ENCODE measurements at places on chromosomes 6 and 20. TPM values are rescaled to one million over a fixed set of nuclear protein-coding genes. Genes with fewer than 3 reads are reported as not detected.
A peak's percentile ranks its signal among the peaks of the same experiment; 100 is the strongest.

GRCh38 chr6:9532621-9533557, 882.0 kb downstream of the TFAP2A start:
- H3K4me3 ChIP-seq, result no peak overlapping the region
- no peaks in the 10 kb centered on the region for H3K4me1 ChIP-seq
- no peak overlapping the region for H3K27ac ChIP-seq
- no peak for DNase-seq

The POM121L2 gene
- total RNA-seq, result not detected

GRCh38 chr6:50030350-50030749, 8.6 kb upstream of the DEFB110 start:
- no peak for DNase-seq
- H3K36me3 ChIP-seq, result no peaks in the 10 kb centered on the region
- no peak overlapping the region for H3K27ac ChIP-seq
- H3K4me3 ChIP-seq, result no peak overlapping the region
- no peaks in the 10 kb centered on the region for H3K4me1 ChIP-seq

- DNase-seq, result peak; percentile 70
- no peak overlapping the region for H3K27ac ChIP-seq
- H3K27me3 ChIP-seq, result no peaks in the 10 kb centered on the region
- H3K36me3 ChIP-seq, result no peaks in the 10 kb centered on the region
Observed at GRCh38 chr6:154154389-154154967, 115.4 kb downstream of the OPRM1 start.

The SALL4 gene
- 0.09 TPM for total RNA-seq

GRCh38 chr6:160261991-160262680, 3.5 kb upstream of the SLC22A2 start:
- no peaks in the 10 kb centered on the region for H3K27me3 ChIP-seq
- H3K4me1 ChIP-seq, result no peaks in the 10 kb centered on the region
- H3K4me3 ChIP-seq, result no peak overlapping the region
- no peak overlapping the region for H3K27ac ChIP-seq
- H3K36me3 ChIP-seq, result no peaks in the 10 kb centered on the region

DNA sequence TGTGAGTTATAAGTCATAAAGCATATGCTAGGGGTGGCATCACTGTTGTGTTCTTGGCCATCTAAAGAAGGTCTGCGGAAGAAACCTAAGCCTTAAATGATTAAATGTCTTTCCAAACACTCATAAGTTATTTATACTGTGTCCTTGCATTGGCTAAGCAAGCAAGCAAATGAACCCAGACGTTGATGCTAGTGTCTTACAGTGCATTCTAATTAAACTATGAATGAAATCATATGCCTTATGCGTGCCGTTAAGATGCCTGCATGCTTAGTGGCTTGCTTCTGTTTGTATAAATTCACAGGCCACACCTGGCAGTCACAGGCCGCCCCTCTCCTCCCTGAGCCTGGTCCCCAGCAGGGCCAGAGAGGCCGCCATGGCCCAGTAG, 49.9 kb downstream of the RIN2 start:
- no peak overlapping the region for H3K27ac ChIP-seq
- H3K4me3 ChIP-seq, result no peak overlapping the region
- H3K4me1 ChIP-seq, result peaks cover 4% of the 10 kb centered on the region
- no peak for DNase-seq
- H3K27me3 ChIP-seq, result no peaks in the 10 kb centered on the region

GRCh38 chr20:51766994-51767866, 960 bp downstream of the ATP9A start:
- peak overlapping the region; percentile 75 for H3K27ac ChIP-seq
- H3K4me1 ChIP-seq, result no peaks in the 10 kb centered on the region
- DNase-seq, result peak; percentile 64
- no peaks in the 10 kb centered on the region for H3K27me3 ChIP-seq

- no peak overlapping the region for H3K27ac ChIP-seq
- H3K4me3 ChIP-seq, result no peak overlapping the region
- H3K36me3 ChIP-seq, result no peaks in the 10 kb centered on the region
- H3K27me3 ChIP-seq, result no peaks in the 10 kb centered on the region
- H3K4me1 ChIP-seq, result no peaks in the 10 kb centered on the region
Observed at GRCh38 chr20:53693262-53693871, 99.7 kb upstream of the ZNF217 start.

The SAMD10 gene
- total RNA-seq, result 0.83 TPM

GRCh38 chr6:56789879-56790278, 147.2 kb upstream of the DST start:
- no peak overlapping the region for H3K4me3 ChIP-seq
- H3K27ac ChIP-seq, result no peak overlapping the region
- peaks cover 4% of the 10 kb centered on the region for H3K4me1 ChIP-seq
- H3K27me3 ChIP-seq, result no peaks in the 10 kb centered on the region

The DZANK1 gene
- 3.7 TPM for total RNA-seq

DNA sequence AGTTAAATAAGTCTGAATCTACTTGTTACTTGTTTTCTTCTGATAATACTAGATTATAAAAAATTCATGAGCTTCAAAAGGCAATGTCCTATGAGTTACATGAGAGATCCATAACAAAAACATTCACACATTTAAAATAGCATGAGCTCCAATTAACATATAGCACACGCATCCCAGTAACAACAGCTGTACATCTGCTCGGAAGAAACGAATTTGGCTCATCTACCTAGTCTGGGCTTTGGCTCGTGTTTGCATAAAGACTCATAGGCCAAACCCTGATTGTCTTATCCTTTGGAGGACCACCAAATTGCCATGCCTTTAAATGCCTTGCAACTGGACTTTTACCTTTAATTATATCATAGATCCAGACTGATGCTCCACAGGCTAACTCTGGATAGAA, 259.7 kb upstream of the CHD6 start:
- H3K36me3 ChIP-seq, result no peaks in the 10 kb centered on the region
- no peak for DNase-seq
- H3K4me3 ChIP-seq, result no peak overlapping the region
- H3K4me1 ChIP-seq, result no peaks in the 10 kb centered on the region

The NRN1 gene
- 1.3 TPM for total RNA-seq

The NKAPL gene
- total RNA-seq, result 1.2 TPM

The FOXC1 gene
- 3.0 TPM for total RNA-seq

GRCh38 chr20:17875106-17875980, 93.3 kb downstream of the SNX5 start:
- peak; percentile 87 for DNase-seq
- H3K27me3 ChIP-seq, result no peaks in the 10 kb centered on the region
- peak overlapping the region; percentile 79 for H3K27ac ChIP-seq
- peaks cover 18% of the 10 kb centered on the region for H3K4me1 ChIP-seq
- no peaks in the 10 kb centered on the region for H3K36me3 ChIP-seq

- no peak overlapping the region for H3K4me3 ChIP-seq
- H3K4me1 ChIP-seq, result no peaks in the 10 kb centered on the region
- DNase-seq, result no peak
- no peak overlapping the region for H3K27ac ChIP-seq
- no peaks in the 10 kb centered on the region for H3K27me3 ChIP-seq
- H3K36me3 ChIP-seq, result no peaks in the 10 kb centered on the region
Observed at GRCh38 chr6:141653590-141653989, 479.1 kb upstream of the GJE1 start.

DNA sequence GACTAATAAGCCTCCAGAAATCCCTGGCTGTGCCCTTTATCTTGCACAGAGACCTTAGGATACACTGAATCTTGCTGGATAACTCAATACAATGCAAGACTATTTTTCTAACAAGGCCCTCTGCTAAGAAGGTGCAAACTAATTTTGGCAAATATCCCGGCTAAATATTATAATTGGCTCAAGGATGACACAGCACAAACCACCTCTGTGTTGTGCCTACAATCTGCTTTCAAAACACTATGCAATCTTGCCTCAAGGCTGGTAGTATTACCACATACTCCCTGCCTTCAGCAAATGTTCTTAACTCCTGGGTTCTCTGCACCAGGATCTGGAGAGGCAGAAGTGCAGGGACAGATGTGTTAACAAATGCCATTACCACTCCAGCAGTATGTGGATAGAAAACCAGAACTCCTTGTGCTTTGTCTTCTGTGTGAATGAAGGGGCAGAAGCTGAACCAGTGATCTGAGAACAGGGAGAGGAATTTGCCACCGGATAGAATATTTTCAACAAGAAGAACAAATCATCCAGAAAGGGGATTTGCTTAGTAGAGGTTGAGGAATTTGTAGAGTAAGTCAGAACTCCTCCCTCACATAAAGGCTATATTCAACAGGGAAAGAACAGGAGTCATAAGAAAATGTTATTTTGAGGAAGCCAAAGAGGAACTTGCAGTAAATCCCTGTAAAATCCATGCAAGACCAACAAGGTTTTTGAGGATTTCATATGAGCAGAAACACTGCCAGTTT, 74.1 kb upstream of the SLC4A11 start:
- H3K27ac ChIP-seq, result no peak overlapping the region
- H3K4me3 ChIP-seq, result no peak overlapping the region
- H3K36me3 ChIP-seq, result no peaks in the 10 kb centered on the region
- no peaks in the 10 kb centered on the region for H3K4me1 ChIP-seq
- H3K27me3 ChIP-seq, result no peaks in the 10 kb centered on the region

DNA sequence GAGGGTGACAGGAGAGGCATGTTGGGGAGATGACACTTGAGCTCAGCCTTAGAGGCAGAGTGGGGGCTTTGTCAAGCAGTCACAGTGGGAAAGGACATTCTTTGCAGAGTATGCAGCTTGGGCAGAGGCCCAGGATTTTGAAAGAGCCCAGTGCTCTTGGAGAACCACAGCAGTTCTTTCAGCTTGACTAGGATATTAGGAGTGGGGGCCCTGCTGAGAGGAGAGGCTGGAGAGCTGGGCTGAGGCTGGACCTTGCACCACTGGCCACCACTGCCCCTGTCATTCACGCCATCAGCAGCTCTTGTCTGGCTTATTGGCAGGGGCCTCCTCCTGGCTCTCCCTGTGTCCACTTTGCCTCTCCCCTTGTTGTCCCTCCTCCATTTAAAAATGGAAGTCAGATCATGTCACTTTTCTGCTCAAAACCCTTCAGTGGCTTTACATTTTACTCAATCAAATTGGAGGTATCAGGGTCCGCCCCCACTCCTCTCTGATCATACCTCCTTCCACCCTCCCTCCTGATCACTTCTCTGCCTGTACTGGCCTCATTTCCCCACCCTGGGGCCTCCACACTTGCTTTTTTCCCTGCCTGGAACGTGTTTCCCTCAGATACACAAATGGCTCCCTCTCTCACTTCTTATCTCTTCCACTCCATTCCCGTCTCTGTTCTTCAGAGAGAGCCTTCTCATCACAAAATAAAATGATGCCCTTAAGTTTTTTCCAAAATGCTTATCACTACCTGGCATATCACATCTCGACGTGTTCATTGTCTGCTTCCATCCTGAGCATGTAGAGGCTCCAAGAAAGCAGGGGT, 10.5 kb downstream of the MANBAL start:
- H3K4me3 ChIP-seq, result no peak overlapping the region
- peak overlapping the region; percentile 82 for H3K27ac ChIP-seq
- no peaks in the 10 kb centered on the region for H3K36me3 ChIP-seq
- H3K27me3 ChIP-seq, result no peaks in the 10 kb centered on the region
- H3K4me1 ChIP-seq, result peaks cover 11% of the 10 kb centered on the region

GRCh38 chr6:65229825-65230224, 477.2 kb downstream of the EYS start:
- H3K36me3 ChIP-seq, result no peaks in the 10 kb centered on the region
- DNase-seq, result no peak
- no peak overlapping the region for H3K27ac ChIP-seq
- H3K27me3 ChIP-seq, result no peaks in the 10 kb centered on the region
- H3K4me1 ChIP-seq, result no peaks in the 10 kb centered on the region

The PGC gene
- total RNA-seq, result 0.91 TPM

GRCh38 chr20:370977-371754, 9.4 kb upstream of the TRIB3 start:
- no peak for DNase-seq
- H3K4me3 ChIP-seq, result no peak overlapping the region
- H3K4me1 ChIP-seq, result no peaks in the 10 kb centered on the region
- H3K27ac ChIP-seq, result peak overlapping the region; percentile 30

The SIRPB1 gene
- total RNA-seq, result 1.7 TPM

The APOBEC2 gene
- not detected for total RNA-seq

The TAP2 gene
- 3.1 TPM for total RNA-seq

DNA sequence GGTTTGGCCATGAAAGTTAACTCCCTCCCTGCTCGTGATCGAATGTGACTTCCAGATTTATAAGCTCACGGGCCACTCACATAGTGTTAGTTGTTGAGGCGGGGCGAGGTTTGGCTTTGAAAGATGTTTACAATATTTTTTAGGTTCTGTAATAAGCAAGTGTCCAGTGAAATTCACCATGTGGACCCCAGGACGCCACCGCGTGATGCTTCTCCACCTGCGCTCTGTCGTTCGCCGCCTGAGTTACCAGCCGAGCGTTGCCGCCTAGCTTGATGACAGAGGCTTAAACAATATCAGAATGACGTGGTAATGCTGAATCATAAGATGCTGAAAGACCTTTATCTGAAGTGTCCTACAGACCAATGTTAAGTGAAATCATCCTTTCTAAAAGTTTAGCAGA, 241.0 kb downstream of the MYLK4 start:
- no peaks in the 10 kb centered on the region for H3K4me1 ChIP-seq
- H3K27me3 ChIP-seq, result no peaks in the 10 kb centered on the region
- DNase-seq, result no peak
- no peak overlapping the region for H3K27ac ChIP-seq

The NHLRC1 gene
- 1.4 TPM for total RNA-seq

The CLPSL2 gene
- not detected for total RNA-seq

DNA sequence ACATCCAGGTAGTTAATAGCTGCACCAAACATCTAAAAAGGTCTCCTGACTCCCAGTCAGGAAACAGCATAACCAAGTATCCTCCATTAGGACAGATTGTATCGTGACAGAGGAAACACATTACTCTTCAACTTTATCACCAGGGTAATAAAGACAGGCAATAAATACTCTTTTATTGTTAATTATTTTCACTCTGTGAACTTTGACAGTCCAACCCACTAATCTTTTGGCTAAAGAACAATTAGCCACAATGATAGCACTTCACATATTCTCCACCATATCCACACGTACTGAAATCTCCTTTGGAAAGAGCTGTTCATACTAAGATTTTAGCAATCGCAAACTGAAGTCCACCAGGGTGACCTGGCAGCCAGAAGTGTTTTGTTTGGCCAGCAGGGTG, 46.4 kb downstream of the ARHGAP18 start:
- no peak for DNase-seq
- no peak overlapping the region for H3K4me3 ChIP-seq
- no peak overlapping the region for H3K27ac ChIP-seq
- no peaks in the 10 kb centered on the region for H3K4me1 ChIP-seq

DNA sequence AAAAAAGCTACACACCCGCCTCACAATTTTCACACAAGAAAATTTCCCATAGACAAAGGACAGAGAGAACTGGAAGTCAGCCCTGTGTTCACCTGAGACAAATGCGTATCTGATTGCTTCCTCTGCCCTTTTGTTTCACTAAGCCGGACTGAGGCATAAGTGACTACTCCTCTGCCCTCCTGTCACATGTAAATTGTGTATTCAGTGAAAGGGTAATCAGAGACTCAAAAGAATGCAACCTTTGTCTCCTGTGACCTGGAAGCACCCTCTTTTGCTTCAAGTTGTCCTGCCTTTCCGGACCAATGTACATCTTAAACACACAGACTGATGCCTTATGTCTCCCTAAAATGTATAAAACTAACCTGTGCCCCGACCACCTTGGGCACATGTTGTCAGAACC, 483.8 kb upstream of the EYS start:
- no peak overlapping the region for H3K4me3 ChIP-seq
- no peak overlapping the region for H3K27ac ChIP-seq
- H3K27me3 ChIP-seq, result no peaks in the 10 kb centered on the region
- DNase-seq, result no peak
- no peaks in the 10 kb centered on the region for H3K4me1 ChIP-seq
- no peaks in the 10 kb centered on the region for H3K36me3 ChIP-seq

The COL11A2 gene
- total RNA-seq, result 2.6 TPM

GRCh38 chr6:57089265-57089664, 723 bp upstream of the ZNF451 start:
- H3K4me1 ChIP-seq, result peaks cover 7% of the 10 kb centered on the region
- DNase-seq, result no peak
